Vagina (tissue), 2 donors: ENCODE measurements at places on chromosomes 4 and X.

GRCh38 chrX:43717161-43717560 lies 61.1 kb downstream of the MAOA start:
- no peak for DNase-seq

DNA sequence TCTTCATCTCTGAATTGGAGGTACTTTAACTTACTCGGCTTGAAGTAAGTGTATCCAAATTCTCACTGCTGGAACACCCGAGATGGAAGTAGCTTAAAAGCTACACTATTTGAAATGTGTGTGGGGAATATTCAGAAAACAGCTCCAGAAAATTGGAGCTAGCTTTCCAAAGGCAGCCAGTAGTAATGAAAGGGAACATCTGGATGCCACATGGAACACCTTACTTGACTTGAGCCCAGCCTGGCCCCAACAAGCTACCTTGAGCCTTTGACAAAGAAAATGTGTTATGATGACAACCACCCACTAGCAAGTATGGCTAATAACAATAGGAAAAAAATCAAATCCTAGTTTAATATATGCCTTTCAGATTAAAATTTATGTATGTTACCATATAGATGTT lies 161.5 kb downstream of the PRDM5 start:
- no peak for DNase-seq

GRCh38 chr4:79852305-79852730 lies 220.7 kb downstream of the ANTXR2 start:
- no peak for DNase-seq

- DNase-seq, result no peak
Observed at GRCh38 chr4:105126311-105127169, 20.1 kb upstream of the TET2 start.

- DNase-seq, result no peak
Observed at GRCh38 chr4:76200771-76201231, 12.8 kb downstream of the SCARB2 start.

DNA sequence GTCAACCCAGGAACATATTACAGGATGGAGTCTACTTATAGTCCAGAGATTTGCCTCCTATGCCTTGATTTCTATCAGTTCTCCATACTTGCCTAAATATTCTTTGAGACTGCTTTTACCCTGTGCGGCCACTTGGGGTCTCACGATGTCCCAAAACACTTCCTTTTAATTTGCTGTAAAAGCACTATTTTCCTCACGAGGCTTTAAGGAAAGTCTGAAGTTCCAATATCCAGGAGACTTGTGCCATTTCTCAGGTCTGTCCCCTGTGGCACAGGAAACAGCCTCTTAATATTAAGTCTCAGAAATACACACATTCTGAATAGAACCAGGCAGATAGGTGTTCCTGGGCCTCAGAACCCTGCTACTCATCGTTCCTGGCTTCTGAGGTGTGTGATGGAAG lies 142.9 kb downstream of the TMEM164 start:
- DNase-seq, result no peak

DNA sequence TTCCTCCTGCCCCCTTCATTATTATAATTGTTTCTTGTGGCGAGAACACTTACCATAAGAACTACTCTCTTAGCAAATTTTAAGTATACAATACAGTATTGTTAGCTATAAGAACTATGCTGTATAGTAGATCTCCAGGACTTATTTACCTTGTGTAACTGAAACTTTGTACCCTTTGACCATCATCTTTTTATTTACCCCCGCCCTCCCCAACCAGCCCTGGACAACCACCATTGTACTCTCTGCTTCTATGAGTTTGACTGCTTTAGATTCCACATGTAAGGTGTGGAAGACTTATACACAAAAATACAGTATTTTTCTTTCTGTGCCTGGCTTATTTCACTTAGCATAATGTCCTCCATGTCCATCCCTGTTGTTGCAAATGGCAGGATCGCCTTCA lies 161.1 kb downstream of the PHF8 start:
- no peak for DNase-seq

GRCh38 chr4:187504974-187505797 lies 490.4 kb upstream of the ZFP42 start:
- DNase-seq, result no peak

- DNase-seq, result no peak
Observed at GRCh38 chrX:117641913-117642656, 474.5 kb downstream of the KLHL13 start.

GRCh38 chrX:13120017-13120416 lies 75.6 kb upstream of the FAM9C start:
- DNase-seq, result no peak

DNA sequence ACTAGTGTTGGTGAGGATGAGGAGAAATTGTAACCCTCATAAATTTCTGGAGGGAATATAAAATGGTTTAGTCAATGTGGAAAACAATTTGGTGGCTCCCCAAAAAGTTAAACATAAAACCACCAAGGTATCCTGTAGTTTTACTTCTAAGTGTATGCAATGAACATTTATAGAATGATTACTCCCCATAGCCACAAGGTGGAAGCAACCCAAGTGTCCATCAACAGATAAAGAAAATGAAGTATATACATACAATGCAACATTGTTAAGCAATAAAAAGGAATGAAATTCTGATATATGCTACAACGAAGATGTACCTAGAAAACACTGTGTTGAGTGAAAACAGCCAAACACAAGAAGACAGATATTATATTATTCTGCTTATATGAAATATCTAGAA lies 569.1 kb upstream of the GRID2 start:
- no peak for DNase-seq

DNA sequence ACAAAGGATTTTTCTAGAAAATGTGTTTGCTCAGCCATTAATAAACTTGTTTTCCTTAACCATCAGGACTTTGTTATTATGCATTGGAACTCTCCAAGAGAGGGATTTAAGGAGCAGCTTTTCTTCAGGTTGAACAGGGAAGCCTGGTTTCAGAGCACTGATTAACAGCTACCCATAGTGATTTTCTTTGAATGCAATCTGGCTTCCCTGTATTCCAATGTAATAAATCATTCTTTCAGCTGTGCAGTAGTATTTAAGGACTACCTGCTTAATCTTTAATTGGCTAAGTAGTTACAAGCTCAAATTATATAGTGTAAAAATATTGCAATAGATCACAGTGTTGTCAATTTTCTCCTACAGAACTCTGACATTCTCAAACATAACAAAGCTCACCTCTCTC lies 77.5 kb downstream of the TMEM156 start:
- DNase-seq, result no peak

- no peak for DNase-seq
Observed at GRCh38 chr4:140271553-140271952, 101.9 kb upstream of the SCOC start.

DNA sequence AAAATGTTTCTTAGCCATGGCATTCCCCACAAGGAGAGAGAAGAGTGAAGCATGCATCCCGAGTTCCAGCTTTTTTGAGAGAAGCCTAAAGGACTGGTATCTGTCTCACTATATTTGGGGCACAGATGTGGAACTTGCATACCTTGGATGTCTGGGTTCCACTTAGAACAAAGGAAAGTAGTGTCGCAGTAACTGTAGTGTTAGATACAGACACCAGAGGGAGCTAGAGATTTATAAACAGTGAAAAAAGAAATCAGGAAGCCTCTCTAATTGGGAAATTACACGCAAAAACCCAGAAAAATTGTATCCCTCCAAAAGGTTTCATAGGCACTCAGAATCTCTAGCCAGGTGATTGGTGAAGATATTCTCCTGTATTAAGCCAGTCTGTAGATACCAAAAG lies 34.4 kb downstream of the AGTR2 start:
- DNase-seq, result no peak

DNA sequence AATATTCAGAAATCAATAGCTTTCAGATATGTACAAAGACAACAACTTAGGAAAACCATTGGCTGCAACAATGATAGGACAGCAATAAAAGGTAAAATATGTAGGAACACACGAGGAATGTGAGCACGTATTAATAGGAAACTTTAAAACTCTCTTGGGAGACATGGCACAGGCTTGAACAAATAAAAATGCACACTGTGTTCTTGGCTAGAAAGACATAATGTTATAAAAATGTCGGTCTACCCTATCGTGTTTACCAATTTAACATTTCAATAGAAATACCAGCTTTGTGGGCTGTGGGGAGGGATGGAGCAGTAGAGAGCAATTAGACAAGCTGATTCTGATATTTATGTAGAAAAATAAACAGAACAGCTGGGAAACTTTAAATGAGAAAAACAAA lies 69.0 kb upstream of the FAM9B start:
- no peak for DNase-seq

- no peak for DNase-seq
Observed at GRCh38 chr4:54852602-54853001, 194.8 kb downstream of the KIT start.

GRCh38 chr4:20983763-20984575 lies 283.7 kb downstream of the PACRGL start:
- no peak for DNase-seq

DNA sequence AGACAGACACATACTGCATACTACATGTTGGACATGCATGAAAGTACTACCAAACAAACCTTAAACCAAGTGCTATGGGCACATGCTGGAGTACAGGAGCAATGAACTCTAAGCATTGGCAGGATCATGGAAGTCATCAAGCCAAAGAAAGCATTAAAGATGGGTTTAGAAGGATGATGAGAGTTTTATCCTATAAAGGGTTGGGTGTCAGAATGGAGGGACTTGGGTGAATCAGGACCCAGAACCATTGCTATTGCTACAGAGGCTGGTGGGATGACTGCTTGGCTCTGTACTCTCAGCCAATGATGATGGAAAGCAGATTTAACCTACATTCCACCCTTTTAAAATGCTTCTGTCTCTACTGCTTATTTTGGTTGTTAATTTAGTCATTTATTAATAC lies 233.9 kb upstream of the EDA2R start:
- no peak for DNase-seq

DNA sequence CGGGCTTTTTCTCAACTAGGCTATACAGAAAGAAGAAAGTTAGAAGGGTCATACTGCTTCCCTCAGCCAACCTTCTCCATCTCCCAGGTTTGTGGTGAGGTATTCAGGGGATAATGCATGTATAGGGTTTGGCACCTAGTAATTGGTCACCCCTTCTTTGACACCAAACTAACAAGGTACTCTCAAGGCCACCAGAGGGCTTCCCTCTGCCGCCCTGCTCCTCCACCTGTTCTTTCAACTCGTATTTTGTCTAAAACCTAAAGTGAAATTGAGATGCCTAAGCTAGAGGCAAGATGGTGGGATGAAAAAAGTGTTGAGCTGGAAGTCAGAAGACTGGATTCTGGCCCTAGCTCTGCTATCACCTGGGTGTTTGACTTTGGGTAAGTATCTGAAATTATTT lies 22.0 kb downstream of the CT47C1 start:
- no peak for DNase-seq

- no peak for DNase-seq
Observed at GRCh38 chr4:21986307-21986706, 37.7 kb upstream of the KCNIP4 start.

DNA sequence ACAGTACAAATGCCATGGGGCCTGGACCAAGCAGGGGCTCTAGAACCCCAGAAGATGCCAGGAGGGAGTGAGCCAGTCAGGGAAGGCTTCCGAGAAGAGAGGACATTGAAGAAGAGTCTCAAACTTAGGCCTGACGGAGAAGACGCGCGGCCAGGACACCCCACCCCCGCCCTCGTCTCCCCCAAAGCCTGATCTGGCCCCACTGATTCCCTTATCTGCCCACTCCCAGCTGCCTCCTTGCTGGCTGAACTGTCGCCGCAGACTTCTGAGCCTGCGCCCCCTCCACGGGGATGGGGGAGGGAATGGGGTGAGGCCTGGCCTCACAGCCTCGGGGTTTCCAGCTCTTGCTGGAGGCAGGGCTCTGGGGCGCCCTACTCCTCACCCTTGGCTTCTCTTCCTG lies 3.6 kb upstream of the GATA1 start:
- DNase-seq, result no peak

- DNase-seq, result no peak
Observed at GRCh38 chr4:158535130-158535614, 13.5 kb downstream of the RXFP1 start.

DNA sequence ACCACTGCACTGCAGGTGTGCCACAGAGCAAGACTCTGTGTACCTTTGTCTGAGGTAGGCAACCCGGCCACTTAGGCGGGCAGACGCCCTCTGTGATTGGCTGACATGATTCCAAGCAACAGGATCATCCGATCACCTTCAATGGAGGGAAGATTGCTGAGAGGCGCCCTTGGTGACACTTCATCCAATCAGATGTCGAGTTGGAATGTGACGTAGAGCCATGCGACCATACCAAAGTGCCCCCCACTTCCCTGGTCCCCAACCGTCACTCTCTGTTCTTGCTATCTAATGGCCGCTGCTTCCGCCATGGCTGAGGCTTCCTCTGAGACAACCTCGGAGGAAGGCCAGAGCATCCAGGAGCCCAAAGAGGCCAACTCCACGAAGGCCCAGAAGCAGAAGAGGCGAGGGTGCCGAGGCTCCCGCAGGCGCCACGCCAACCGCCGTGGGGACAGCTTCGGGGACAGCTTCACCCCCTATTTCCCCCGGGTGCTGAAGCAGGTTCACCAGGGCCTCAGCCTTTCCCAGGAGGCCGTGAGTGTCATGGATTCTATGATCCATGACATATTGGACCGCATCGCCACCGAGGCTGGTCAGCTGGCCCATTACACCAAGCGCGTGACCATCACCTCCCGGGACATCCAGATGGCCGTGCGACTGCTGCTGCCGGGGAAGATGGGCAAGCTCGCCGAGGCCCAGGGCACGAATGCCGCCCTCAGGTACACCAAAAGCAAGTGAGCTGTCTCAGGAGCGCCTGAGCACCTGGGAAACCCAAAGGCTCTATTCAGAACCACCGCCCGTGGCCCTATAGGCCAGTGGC lies at the start of gene H2BW2:
Gene H2BW2, plus strand, starts transcription at position 268 of the 817 bp plus-strand sequence. Its CDS starts 39 bp downstream, at position 307.
- no peak for DNase-seq
